ENCODE measurements at places on chromosomes 12 and 14.

DNA sequence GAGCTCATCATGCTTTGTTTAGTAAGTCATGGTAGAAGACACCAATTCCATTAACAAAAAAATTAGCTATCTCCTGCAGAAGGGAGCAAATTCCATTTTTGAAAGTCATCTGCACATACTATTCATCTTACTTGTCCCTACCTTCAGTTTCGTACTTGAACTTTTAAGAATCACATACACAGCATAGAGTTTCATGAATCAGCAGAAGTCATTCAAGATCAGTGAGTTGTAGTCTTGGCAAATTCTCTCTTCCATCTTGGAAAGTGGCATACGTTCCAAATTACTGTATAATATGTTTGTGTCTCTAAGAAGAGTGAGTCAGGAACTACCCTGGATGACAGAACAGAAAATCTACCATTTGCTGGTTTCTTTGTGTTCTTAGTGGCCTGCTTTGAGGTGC lies 14.1 kb downstream of the VRK1 start:
- no peak for DNase-seq

- DNase-seq = no peak
These were observed 83.1 kb downstream of the ARL6IP4 start for GRCh38 chr12:123063535-123063934.

- DNase-seq = no peak
These were observed 4.4 kb upstream of the OR6J1 start for GRCh38 chr14:22648506-22648905.

- peak; percentile 26 for DNase-seq
These were observed 131.0 kb downstream of the TTC8 start for GRCh38 chr14:88955455-88955854.

DNA sequence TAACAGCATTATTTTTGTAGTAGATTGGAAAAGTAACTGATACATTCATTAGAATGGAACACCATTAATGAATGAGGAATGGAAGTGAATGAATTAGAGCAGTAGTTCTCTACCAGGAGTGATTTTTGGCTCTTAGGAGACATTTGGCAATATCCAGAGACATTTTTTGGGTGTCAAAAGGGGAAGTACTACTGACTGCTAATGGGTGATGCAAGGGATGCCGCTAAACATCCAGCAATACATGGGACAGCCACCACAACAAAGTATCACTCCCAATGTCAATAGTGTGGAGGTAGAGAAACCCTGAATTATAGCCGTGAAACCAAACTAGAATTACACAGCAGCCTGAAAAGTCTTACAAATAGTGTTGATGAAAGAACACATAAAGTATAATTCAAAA lies 1.5 kb downstream of the CHURC1 start:
- DNase-seq = no peak

DNA sequence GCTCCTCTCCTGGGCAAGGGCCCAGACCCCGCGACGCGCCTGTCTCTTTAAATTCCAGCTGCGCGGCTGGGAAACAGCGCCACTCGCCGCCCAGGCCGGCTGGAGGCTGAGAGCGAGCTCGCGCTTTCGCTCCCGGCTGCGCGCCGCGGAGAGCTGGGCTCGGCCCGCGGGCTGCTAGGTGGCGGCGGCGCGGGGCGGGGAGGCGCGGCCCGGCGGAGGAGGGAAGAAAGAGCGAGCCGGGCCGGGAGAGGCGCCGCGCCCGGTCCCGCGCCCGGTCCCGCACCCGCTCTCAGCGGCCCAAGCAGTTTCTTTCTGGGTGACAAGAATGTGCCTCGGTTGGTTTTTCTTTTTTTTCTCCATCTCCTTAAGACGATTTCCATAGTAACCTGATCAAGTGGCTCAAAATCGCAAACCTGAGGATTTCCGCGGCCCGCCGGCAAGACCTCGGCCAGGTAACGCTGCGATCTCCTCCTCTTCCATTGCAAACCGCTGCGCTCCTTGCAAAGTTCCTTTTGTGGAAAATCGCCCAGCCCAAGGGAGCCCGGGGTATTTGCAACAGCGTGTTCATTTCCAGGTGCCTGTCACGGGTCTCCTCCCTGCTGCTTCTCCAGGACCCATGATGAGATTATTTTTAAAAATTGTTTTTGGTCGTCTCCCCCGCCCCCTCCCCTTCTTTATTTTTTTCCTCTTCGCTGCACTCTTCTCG lies 259.5 kb upstream of the E2F7 start:
- peak; percentile 74 for DNase-seq

- DNase-seq = no peak
These were observed 73.6 kb upstream of the NID2 start for GRCh38 chr14:52142504-52142903.

GRCh38 chr14:76867516-76868453 lies 41.6 kb downstream of the LRRC74A start:
- no peak for DNase-seq

- DNase-seq = no peak
These were observed 5.0 kb downstream of the PPTC7 start for GRCh38 chr12:110577864-110578693.

GRCh38 chr12:110575326-110575725 lies 7.8 kb downstream of the PPTC7 start:
- no peak for DNase-seq

- DNase-seq = no peak
These were observed 40.0 kb downstream of the BTG1 start for GRCh38 chr12:92105676-92106075.

DNA sequence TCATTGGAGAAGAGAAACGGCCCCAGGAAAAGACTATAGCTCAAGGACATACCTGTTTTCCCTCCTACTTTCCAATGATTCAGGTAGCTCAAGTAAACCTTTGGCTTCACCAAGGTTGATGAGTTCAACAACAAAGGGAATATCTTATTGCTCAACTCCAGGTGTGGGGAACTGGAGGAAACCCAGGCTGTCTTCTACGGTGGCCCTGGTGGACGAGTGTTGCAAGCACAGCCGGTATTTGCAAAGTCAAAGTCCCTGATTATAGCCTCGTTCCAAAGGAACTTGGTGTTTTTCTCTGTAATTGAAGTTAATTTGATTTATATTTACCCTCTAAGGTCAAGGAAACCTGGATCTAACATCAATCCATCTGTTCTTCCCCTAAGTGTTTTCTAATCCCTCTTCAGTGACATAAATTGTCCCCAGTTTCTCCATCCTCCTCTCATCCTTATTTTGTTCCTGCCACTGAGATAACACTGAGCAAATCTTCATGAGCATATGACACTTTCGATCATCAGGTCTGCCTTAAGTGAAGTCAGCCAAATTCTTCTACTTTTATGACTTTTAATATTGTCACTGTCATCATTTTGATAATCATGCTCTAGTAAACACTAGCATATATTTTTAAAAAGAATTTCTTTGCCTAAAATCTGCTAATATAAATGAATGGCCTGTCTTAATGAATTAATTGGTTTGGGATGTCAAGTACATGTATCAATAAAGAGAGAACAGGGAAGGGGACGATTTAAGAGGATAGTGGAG lies 174.6 kb upstream of the TBX3 start:
- DNase-seq = no peak

DNA sequence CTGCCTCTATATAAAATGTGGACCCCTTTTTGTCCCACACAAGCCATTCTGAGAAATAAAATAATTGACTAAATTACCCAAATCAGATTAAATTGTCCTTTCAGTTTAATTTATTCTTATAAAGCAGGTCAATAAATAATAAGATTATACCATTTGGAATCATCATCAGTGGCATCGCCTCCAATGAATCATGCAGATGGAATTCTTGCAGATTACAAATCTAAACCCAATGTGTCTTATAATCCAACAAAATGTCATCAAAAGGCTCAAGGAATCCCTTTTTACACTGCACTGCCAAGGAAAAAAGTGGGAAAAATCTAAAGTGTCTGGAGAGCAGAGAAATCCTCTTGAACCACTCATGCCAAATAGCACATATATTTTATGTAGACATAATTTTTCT lies 138.2 kb upstream of the TSPAN8 start:
- DNase-seq = no peak

DNA sequence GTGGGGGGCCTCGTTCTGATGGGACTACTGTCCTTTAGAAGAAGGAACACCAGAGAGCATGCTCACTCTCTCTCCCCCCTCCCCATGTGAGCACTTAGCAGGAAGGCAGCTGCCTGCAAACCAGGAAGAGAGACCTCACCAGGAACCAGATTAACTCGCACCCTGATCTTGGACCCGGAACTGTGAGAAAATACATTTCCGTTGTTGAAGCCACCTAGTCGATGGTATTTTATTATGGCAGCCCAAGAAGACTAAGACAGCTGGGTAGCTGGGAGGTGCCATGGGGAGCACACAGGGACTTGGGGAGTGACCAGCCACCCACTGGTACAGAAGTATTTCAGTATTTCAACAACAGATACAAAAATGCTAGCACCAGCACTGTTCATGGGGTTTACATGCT lies 59.0 kb downstream of the VCPKMT start:
- DNase-seq = no peak

DNA sequence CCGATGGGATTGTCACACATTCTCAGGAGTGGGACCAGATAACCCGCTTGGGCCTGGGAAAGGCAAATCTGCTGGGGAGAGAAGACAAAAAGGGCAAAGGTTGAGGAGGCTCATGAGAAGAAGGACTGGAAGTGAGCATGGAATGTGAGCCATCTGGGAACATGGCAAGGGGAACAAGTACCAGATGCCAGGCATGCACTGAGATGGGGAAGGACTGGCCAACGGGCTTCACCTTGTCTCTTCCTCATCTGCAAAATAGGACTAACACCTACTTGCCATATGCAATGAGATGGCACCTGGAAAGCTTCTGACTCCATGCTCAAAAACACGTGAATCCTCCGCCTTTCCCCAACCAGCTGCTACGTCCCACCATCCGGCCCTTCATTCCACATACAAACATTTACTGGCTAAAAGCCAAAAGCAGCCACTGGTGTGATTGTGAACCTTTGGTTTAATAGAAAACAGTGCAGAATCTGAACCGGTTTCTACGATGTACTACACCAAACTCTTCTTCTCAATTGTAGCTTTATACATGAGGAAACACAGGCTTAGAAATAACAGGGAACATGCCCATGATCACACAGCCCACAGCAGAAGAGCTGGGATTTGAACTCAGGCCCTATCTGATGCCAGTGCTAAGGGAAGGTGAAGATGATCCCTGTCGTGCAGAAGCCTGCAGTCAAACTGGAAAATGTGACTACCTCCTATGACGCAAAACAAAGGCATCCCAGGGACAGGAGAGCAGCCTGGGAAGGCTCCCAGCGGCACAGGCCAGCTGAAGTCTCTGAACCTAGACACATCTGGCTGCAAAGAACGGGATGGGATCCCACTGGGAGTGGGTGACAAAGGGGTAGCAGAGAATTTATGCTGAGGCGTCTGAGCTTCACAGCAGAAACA lies 112.1 kb downstream of the TTC7B start:
- no peak for DNase-seq

DNA sequence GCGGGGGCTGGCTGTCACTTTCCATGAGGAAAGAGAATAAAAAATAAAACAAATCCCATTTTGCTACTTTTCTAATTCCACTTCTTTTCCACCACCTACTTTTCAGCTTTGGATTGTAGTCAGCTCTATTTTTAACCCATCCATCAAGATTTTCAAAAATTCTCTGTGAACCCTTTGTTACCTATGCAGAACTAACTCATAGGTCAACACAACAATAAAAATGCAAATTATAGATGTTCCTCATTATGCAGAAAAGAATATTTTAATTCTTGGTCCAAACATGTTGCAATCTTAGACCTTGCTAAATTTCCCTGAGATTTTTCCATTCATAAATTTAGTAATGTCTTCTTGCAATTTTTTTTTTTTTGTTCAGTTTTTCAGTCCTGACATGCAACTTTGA lies 454.5 kb downstream of the ADAMTS20 start:
- no peak for DNase-seq

GRCh38 chr12:76277480-76277879 lies 70.7 kb downstream of the BBS10 start:
- DNase-seq = no peak

- DNase-seq = no peak
These were observed 77.5 kb downstream of the PHETA1 start for GRCh38 chr12:111291357-111291756.

DNA sequence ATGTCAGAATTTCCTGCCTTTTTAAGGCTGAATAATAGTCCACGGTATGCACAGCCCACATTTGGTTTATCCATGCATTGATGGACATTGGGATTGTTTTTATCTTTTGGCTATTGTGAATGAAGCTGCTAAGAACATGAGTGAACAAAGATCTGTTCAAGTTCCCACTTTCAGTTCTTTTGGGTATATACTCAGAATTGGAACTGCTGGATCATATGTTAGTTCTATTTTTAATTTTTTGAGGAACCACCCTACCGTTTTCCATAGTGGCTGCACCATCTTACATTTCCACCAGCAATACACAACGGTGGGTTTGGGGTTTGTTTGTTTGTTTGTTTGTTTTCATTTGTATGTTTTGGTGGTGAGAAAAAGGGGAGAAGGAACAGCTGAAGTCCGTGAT lies 6.4 kb downstream of the GPR68 start:
- no peak for DNase-seq

DNA sequence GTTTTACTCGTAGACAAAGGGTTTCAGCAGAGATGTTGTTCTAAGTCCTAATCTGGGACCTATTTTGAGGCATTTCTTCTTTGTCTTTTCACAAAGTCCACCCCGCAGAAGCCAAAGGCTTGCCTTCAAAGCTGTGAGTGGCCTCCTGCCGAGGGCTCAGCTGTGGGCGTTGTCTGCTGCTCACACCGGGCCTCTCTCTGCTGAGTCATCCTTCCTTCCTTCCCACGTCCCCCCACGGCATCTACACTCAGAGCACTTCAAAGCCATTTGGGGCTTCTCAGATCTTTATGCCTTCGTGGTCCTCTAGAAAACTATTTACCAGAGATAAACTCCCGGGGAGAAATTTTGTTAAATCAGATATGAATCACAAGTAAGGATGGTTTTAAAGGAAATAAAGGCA lies 115.9 kb upstream of the TMPO start:
- peak; percentile 43 for DNase-seq

- DNase-seq = no peak
These were observed 144.3 kb upstream of the FKBP4 start for GRCh38 chr12:2650261-2651067.

Data from COR-L47 (cell line).